ENCODE measurements at places on chromosomes 1 and 21.

DNA sequence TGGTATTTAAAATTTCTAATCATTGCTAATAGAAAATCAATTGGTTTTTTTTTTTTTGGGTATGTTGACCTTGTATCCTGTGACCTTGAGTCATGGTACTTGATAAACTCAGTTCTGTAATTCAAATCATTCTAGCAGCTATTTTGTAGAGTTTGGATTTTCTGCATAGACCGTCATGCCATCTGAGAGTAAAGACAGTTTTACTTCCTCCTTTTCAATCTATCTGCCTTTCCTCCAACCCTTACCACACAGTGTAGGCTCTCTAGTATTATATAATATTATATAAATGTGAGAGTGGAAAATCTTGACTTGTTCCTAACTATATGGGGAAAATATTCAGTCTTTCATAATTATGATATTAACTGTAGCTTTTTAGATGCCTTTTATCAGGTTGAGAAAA, 7.0 kb downstream of the TDRD5 start:
- no peak for DNase-seq

GRCh38 chr1:228793032-228793431, 57.8 kb downstream of the RHOU start:
- DNase-seq: no peak

DNA sequence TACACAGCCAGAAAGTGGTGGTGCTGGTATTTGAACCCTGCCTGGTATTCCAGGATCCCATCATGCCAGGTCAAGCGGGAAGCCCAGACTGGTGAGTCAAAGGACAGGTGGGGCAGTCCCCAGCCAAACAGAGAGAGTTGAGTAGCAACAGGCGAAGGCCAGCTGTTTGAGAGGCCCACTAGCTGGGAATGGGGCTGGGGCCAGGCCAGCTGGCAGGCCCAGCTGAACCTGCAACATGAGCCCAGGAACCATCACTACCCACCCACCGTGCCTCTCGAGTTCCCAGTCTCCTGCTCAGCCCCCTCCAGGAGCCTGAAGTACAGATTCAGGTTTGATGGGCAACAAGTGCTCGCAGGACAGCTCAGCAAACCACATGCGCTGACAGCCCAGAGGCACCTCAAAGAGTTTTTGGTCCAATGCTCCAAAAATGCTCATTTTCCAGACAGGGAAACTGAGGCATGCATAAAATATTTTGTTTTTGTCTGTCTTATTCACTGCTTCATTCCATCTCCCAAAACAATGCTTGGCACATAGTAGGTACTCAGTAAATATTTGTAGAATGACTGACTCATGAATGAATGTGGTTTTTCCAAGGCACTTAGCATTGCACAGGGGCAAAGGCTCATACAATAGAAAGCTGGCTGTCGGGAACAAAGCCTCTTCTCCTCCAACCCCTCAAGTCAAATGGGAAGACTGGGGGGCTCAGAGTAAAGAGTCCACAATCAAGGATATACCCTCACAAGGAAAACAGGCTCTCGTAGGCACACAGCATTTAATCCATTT, 42.5 kb upstream of the CLIC4 start:
- DNase-seq: no peak

DNA sequence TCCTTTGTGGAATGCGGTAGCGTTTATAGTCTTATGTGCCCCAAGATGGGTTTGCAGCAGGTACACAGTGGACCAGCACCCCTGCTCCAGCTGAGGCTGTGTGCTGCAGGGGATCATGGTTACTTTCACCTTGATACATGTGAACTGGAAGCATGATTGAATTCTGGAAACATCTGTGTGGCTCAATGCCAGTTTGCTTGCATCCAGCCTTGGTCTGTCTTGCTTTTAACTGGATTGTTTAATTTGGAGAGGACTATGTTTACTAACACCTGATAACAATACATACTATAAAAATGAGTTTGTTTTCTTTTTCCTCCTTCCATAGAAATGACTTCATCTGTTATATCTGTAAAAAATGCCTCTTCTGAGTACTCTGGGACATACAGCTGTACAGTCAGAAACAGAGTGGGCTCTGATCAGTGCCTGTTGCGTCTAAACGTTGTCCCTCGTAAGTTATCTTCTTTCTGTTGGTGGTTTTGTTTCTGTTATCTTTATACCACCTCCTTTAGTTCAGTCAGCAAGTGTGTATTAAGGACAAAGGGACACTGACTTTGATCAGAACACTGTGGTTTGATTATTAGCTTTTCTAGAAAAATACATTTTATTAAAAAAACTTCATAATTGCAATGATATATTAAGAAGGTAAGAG, 47.7 kb downstream of the CXADR start:
- DNase-seq: no peak

DNA sequence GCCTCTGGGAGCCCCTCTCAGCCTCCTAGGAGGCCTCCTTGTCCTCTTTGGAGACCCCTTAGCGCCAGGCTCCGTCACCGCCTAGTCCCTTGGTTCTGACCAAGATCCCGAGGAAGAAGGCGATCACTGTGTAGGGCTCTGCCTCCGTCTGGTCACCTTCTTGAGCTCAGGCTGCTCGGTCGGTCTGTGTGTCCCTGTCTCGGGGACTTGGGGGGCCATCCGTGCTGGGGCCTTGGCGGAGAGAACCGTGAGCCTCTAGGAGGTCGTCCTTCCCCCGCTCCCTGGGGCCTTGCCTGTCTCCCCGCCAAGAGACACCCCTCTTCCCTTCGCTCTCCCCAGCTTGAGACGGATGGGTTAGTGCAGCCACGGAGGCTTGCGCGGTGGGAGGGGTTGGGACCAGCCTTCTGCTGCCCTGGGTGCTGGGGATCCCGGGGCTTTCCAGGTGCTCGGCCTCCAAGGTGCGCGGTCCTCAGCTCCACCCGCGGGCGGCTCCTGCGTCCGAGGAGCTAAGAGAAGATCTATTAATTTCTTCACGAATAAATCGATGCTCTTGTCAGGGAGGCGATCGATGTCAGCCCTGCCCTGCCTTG, 701 bp upstream of the INSRR start:
- no peak for DNase-seq

- no peak for DNase-seq
These were observed 361.3 kb upstream of the LYPLAL1 start for GRCh38 chr1:218812360-218812759.

GRCh38 chr1:69700770-69701169, 133.0 kb downstream of the LRRC7 start:
- peak; percentile 35 for DNase-seq
